Fibroblast of skin of abdomen (primary cell): ENCODE measurements at places on chromosomes 6 and 20.
A peak's percentile ranks its signal among the peaks of the same experiment; 100 is the strongest.

DNA sequence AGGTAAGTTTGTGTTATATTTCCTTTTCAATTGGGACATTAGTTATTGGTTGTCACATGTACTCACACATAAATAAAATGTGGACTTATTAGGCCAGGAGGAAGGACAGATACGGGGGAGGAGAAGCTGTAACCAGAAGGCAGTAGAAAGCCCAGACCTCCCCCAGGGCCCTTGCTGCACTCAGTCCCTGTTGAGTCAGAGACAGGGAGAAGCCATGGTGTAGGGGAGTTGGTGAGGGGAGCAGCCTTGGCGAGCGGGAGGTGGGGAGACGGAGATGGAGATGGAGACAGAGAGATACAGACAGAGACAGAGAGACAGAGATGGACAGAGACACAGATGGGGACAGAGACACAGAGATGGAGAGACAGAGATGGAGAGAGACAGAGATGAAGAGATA lies 263.2 kb downstream of the DLL1 start:
- no peak for DNase-seq

DNA sequence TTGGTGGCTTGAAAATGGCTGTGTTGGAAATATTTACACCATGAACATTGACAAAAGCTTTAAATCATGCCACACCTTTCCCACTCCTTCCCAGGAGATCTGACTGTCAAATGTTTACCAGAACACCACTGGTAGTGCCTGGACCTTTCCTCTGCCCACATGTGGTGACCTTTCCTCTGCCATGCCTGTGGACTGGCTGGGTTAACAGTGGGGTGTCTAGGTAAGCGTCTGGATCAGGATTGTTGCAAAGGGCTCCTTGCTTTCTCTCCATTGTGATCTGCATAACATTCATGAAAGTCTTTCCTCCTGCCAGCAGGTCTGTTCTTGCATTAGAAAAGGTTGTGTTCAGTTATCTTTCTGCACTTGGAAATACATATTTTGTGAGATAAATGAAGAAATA lies 572.7 kb downstream of the DHX35 start:
- no peak for DNase-seq

- DNase-seq: peak; percentile 20
Measured at GRCh38 chr6:107128577-107128976, 13.3 kb upstream of the BEND3 start.

DNA sequence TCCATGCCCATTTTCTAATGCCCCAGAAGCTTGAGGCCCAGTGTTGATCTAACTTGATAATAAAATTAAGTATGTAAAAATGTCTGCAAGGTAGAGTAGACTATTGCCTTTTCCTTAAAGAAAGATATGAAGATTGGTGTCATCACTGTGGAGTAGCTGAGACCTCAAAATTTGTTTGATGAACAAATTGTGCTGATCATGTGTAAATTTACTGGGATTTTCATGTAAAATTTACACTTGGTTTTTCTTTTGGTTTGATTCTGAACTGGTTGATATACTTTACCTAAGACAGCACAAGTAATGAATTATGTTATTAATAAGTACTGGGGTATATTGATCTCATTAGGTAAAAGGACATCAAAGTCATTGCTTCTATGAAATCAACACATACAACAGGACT lies 207.3 kb downstream of the COL19A1 start:
- DNase-seq: no peak

GRCh38 chr20:43821795-43822194 lies 92.9 kb upstream of the TOX2 start:
- DNase-seq: no peak

GRCh38 chr6:32622545-32623401 lies 14.4 kb upstream of the HLA-DQA1 start:
- peak; percentile 32 for DNase-seq

GRCh38 chr20:22555791-22556564 lies 28.4 kb downstream of the FOXA2 start:
- no peak for DNase-seq

DNA sequence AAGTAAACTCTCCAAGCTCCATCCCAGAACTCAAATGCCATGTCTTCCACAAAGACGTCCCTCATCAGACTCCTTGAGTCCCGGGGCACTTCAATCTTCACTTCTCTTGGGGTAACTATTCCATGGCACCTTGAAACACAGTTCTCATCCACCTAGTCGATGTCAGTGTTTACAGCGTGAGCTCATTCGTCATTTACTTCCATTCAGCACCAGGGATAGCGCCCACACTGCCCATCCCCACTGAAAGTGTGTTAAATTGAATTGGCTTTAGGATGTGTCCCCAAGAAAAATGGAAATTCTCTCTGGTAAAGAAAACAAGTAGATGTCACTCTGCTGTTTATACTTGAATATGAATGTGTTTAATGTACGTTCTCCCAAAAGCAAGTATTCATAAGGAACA lies 31.3 kb downstream of the KCNK15 start:
- peak; percentile 8 for DNase-seq

- no peak for DNase-seq
Measured at GRCh38 chr20:39259808-39260207, 297.7 kb downstream of the DHX35 start.

- no peak for DNase-seq
Measured at GRCh38 chr6:139219746-139220145, 72.1 kb downstream of the TXLNB start.

DNA sequence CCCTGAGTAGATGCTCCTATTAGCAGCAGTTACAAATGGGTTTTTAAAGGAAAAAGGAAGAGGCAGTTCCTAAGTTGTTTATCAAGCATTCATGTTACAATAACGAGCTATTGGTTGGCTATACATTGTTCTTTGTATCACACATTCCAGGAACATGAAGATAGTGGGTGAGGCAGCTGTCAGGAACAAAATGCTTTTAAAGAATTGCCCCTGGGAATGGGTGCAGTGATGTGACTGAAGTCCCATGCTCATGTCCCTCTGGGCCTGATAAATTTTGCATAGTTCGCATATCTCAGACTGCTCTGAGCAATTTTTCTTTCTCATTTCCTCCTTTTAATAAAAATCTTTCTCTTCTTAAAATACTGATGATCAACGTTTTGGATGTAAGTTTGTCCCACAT lies 3.7 kb downstream of the ENPP1 start:
- no peak for DNase-seq

DNA sequence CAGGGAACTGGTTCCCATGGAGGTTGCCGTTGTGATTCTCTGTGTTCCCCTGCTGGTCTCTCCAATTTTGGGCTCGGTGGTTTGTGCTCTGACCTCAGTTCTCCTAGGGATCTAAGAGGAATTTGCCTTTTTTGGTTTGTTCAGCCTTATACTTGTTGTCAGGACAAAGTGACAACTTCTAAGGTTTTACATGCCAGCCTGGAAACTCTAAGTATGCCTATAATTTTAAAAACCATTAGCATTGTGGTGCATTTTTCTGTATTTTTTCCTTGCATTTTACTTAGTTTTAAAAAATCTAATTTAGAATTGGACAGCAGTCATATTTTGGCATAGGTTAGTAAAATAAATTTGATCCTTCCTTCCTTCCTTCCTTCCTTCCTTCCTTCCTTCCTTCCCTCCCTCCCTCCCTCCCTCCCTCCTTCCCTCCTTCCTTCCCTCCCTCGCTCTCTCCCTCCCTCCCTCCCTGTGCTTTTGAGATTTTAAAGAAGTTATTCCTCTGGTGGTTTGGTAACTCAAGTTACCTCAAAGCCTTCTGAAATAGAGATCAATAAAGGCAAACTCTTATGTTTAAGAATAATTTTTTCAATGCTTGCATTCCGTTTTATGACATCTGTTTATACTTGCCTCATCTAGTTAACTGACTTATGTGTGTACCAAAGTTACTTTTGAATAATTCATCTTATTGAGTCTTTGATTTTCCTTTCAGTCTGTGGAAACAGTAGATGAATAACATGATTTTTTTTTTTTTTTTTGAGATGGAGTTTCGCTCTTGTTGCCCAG lies 141.3 kb upstream of the RGS17 start:
- DNase-seq: no peak

DNA sequence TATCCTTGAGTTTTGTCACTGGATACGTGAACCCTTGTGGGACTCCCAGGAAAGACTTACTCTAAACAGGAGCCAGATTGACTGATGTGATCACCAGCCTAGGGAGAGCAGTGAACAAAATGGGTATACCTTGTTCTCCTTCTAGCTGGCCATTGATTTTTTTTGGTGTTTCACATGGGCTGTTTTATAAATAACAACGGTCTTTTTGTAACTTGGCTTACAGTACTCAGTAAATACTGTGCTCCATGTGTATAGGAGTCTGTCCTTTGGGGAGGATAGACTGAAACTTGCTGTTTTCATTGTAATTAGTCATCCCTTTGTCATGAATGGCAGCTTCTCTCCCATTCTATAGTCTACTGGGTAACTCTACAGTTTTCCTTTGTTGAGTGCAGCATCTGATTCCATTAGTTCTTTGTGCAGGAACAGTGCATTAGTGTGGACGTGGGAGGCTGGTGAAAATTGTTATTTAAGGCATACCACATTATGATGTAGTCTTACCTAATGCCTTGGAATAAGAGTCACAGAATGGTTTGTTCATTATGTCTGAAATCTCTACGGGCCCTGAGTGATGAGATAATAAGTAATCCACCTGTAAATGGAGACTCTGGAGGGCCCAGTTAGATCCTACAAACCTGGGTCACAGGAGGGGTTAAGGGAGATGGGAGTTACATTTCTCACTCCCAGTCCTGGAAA lies 89.5 kb downstream of the TIAM2 start:
- DNase-seq: peak; percentile 57

- no peak for DNase-seq
Measured at GRCh38 chr6:170280689-170281045, 10.2 kb downstream of the DLL1 start.

- DNase-seq: peak; percentile 36
Measured at GRCh38 chr6:97059473-97059872, 134.9 kb downstream of the KLHL32 start.

- DNase-seq: peak; percentile 17
Measured at GRCh38 chr6:142332393-142333098, 30.7 kb downstream of the ADGRG6 start.

GRCh38 chr6:24655215-24655614 lies 9.2 kb upstream of the KIAA0319 start:
- DNase-seq: no peak

GRCh38 chr6:9657994-9658393 lies 756.9 kb downstream of the TFAP2A start:
- peak; percentile 16 for DNase-seq

- no peak for DNase-seq
Measured at GRCh38 chr20:858011-858410, 24.5 kb downstream of the FAM110A start.

GRCh38 chr20:16581241-16581640 lies 8.0 kb upstream of the KIF16B start:
- DNase-seq: no peak

DNA sequence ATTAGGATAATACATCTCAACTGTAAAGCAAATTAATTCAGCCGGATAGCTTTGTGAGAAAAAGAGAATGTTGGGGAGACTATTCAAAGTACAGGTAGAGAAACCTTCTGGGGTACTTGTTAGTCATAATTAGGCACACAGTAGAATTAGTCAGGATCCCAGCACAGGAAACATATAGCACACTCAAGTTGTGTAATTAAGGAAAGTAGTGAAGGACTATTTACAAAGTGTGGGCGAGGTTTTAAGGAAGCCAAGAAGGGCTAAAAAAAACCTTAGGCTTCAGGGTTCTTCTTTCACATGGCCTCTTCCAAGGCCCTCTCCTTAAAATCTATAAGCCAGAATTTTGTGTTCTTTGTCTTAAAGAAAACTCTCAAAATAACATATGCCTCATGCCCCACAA lies 126.7 kb downstream of the RTN4IP1 start:
- DNase-seq: no peak

DNA sequence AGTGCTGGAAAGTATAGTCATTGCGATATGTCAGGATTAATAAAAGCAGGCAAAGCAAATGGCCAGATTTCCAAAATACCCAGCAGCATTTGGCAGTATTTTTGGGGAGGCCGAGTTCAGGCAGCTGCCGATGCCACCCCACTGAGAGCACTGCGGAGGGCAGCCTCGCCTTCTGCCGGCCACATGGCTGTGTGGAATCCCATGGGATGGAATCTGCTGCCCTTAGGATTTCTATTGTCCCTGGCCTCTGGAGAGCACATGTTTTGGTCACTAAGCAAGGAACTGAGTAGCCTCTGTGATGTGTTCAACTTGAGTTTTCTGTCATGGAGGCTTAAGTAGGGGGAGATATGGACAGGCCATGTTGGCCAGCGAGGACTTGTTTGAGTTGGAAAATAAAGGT lies 123.0 kb downstream of the FARS2 start:
- no peak for DNase-seq

DNA sequence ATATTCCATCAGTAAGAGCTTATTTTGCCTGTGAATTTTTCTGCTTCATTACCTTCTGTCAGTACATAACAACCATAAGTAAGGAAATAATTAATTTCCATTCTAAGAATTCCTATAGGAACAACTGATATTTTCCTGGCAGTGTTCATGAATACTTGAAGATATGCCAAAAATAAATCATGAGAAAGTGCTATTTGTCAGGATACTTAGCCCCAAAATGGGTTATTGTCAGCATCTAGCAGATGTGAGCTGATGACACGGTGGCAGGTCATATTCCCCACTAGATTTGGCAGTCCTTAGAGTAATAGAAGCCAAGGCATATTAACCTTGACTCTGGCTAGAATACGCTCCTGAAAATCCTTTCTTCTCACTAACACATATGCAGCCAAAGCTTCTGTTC lies 43.2 kb upstream of the CRISP1 start:
- no peak for DNase-seq

GRCh38 chr6:154596701-154597100 lies 86.2 kb upstream of the CNKSR3 start:
- no peak for DNase-seq
